ENCODE measurements at places on chromosomes 6 and 20.

DNA sequence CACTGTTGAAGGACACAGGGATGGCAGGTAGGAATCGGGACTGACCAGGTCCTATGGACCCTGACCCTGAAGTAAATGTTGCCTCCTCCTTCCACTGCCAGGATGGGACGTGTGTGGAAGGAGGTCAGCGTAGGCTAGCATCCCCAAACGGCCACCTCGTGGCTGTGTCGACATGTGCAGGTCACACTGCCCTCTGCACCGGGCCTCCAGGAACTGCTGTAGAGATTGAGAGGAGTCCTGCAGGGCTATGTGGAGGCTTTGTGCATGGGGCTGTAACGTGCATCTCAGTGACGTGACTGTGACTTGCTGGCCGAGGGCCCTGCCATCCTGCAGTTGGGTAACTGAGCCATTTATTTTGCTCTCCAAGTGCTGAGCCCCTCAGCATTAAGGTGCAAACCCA, 149.5 kb downstream of the PHACTR3 start:
- no peak for DNase-seq

DNA sequence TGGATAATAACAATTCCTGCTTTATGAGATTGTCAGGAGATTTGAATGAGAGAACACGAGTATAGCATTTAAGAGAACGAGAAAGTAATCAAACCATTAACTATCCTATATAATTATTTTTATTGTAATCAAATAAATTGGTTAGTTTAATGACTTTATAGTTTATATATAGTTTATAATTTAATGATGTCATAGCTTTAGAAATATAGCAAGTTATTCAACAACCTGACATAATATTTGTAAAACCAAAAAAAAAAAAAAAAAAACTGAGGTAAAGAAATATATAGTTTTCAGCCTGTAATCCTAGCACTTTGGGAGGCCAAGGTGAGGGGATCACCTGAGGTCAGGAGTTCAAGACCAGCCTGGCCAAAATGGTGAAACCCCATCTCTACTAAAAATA, 26.4 kb upstream of the DST start:
- DNase-seq, result no peak

DNA sequence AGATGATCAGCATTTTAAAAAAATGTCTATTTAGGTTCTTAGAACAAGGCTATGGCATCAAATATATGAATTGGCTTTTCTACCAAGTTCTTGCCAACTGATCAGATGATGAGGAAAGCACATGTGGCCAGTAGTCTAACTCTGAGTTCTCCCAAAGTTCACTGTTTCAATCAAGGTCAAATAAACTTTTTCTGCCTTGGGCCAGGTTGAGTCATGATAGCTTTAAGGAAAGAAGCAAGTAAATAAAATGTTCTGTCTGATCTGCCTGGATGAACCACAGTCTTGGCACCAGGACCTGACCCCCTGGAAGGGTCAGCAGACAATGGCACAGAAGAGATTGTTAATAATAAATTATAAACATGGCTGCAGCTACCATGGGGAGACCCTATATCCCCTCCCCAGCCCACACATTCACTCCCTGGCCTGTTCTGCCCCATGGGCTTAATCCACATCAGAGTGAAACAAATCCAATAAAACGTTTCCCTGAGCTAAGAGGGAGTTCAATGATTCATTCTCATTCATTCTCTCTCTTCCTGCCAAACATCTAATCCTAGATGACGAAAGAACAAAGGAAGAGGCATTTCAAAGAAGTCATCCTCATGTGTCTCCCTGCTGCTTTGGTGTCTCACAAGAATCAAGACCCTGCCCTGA, 661.6 kb downstream of the DHX35 start:
- DNase-seq, result no peak

DNA sequence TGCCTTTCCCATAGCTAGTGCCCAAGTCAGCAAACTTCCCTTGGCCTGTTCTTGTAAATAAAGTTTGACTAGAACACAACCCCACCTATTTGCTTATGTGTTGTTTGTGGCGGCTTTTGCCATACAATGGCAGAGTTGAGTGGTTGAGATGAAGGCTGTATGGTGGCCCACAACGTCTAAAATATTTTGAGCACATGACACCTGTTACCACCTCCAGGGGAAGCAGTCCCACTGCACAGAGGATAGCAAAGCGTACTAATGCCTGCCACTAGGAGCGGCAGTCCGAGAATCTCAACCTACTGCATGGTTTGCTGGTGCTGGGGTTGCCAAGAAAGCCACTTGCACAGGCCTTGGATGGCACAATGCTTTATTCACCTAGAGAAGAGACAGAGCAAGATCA, 58.6 kb downstream of the TGM2 start:
- no peak for DNase-seq

- no peak for DNase-seq
Observed at GRCh38 chr6:72787391-72788031, 165.6 kb downstream of the KCNQ5 start.

GRCh38 chr20:3563548-3564177, 92.8 kb downstream of the ATRN start:
- no peak for DNase-seq

DNA sequence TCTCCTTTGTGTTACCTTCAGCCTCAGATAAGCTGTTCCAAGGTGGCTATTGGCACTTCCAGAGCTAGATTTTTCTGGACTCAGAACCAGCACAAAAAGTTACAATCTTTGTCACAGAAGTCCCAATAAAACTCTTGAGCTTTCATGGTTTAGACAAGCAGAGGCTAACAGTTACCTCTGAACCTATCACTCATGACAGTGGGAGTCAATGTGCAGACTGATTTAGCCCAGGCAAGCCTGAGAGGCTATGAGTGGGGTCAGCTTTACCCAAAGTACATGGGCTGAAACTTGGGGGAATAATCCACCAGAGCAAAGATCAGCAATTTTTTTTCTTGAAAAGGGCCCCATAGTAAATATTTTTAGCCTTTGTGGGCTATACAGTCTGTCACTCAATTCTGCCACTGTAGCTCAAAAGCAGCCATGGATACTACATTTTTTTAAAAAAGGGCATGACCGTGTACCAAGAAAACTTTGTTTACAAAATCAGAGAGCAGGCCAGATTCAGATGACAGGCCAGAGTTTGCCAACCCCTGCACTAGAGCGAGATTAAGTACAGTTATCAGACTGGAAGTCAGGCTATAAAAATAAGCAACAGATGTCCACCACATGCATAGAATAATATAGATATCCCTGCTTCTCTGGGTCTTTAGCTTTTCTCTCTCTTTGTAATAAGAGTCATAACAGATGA, 20.0 kb downstream of the CCN2 start:
- DNase-seq, result no peak

GRCh38 chr20:7938058-7938457, 2.2 kb downstream of the HAO1 start:
- no peak for DNase-seq

DNA sequence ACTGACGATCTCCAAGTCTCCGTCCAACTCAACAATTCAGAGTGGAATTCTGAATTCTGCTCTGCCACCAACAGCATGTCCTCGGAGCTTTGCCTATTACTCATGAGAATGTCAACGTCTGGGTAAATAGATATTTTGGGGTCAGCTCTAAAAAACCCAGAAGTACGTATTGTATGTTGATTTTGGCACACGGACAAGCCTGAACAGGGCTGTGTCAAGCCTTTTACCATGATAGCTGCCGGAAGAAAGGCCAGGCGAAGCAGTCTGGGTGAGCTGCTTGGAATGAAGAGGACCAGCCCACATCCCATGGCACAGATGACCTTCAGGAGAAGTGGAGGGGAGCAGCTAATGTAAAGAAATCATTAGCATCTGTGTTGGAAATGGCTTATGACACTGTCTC, 88.0 kb upstream of the JAG1 start:
- DNase-seq, result no peak

GRCh38 chr6:127946388-127946787, 45.5 kb upstream of the THEMIS start:
- no peak for DNase-seq

- no peak for DNase-seq
Observed at GRCh38 chr20:62838128-62838891, 21.5 kb downstream of the COL9A3 start.

GRCh38 chr6:165704045-165704748, 41.2 kb upstream of the PDE10A start:
- DNase-seq, result no peak
